ENCODE measurements at places on chromosomes 6 and 20.

- DNase-seq, result no peak
These were observed 8.7 kb downstream of the CDS2 start for GRCh38 chr20:5135363-5136012.

DNA sequence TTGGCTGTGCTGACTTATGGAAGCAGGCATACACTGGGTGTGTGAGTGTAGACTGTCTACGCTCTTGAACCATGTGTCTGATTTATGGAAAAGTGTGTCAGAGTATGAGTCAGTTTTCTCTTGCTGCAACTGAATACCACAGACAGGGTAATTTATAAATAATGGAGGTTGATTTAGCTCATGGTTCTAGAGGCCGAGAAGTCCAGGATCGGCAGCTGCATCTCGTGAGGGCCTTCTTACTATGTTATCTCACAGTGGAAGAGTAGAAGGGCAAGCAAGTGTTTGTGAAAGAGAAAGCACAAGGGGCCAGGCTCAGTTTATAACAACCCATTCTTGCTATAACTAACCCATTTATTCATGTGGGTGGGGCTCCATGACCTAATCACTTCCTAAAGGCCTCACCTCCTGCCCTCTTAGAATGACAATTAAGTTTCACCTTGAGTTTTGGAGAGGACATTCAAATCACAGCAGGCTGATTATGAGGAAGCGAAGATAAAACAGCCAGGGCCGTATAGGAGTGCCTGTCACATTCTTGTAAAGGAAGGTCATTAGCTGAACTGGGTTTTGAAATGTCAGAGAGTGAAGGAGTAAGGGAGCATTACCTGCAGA is 6.7 kb downstream of the GPR31 start:
- no peak for DNase-seq

GRCh38 chr20:40956542-40957264 is 71.9 kb upstream of the TOP1 start:
- peak; percentile 41 for DNase-seq

GRCh38 chr6:154257067-154257466 is 99.5 kb downstream of the IPCEF1 start:
- DNase-seq, result no peak

DNA sequence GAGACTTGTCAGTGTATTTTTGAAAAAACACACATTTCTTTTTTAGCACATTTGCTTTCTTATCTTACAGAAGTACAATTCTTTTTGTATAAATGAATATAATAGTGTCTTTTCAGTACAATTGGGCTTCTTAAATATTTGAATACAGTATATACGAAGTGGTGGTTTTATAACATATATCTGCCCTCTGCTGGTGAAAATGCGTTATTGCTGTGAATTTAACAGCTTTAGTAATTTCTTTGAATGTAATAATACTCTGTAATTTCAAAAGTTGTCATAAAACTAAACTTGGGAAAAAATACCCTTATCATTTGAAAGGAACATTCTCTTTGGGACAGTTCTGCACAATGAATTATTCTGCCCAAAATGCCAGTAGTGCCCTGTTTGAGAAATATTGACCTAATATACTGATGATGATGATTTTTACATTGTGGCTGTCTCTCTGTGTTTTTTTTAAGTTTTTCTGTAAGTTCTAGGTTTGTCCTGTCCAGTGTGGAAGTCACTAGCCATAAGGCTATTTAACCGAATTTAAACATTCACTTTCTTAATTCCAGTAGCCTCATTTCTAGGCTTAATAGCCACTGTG is 19.0 kb downstream of the SMAP1 start:
- DNase-seq, result no peak

DNA sequence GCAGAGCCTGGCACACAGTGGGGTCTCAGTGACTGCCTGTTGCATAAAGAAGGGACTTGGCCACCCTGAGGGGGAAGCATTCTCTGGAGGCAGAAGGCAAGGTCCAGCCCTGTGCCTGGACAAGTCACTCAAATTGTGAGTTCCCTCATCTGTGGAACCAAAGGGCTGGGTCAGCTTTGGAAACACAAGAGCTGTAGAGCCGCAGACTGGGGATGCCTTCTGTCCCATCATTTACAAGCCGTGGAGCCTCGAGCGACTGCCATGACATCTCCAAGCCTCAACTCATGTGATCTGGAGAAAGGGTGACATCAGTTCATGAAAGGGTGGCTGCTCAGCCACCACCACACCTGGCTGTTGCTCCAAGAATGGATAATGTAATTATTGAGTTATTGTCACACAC is 20.4 kb upstream of the SIRPD start:
- DNase-seq, result no peak
